ENCODE measurements at places on chromosomes 12 and 14.
A peak's percentile ranks its signal among the peaks of the same experiment; 100 is the strongest.

- H3K4me3 ChIP-seq, result no peak overlapping the region
- peaks cover 31% of the 10 kb centered on the region for H3K4me1 ChIP-seq
- H3K27me3 ChIP-seq, result no peaks in the 10 kb centered on the region
Measured at GRCh38 chr12:3600039-3600720, 109.2 kb downstream of the PRMT8 start.

DNA sequence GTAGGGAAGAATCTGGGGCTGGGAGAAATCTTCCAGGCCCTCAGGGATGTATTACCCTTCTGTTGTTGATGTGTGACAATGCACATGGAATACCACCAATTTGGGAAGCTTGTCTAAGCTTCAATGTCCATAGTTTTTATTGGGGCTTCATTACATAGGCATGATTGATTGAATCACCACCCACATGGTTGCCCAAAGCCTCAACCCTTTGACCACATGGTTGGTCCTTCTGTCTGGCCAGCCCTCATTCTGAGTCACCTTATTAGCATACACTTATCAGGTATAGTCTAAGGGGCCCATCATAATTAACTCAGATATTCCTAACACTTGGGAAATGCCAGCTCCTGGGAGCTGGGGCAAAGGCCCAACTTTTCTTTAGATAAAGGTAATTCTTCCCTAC lies 93.3 kb downstream of the AKAP6 start:
- H3K27me3 ChIP-seq, result no peaks in the 10 kb centered on the region
- no peak overlapping the region for H3K27ac ChIP-seq
- H3K4me1 ChIP-seq, result peaks cover 6% of the 10 kb centered on the region
- H3K4me3 ChIP-seq, result no peak overlapping the region

DNA sequence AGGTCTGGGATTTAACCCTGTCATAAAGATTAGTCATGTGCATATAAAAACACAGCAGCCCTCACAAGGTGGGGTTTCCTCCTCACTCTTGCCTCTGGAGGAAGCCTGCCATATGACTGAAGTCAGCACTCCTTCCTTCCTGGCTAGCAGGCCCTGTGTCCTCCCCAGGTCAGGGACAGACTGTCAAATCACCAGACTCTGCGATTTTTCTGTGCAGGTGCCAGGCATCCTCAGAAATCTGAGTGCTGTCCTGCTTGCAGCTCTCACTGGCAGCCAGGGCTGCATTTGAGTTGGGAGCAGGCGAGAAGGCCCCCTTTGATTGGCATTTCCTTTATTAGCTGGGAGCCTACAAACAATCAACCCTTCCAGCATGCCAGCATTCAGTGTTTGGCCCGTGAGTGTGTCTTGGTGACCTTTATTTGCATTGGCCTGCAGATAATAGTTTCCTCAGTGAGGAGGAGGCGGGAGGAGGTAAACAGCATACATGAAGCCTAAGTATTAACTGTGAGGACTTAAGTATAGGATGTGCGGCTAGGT lies 183.8 kb upstream of the ARHGAP5 start:
- no peak for DNase-seq
- H3K4me3 ChIP-seq, result no peak overlapping the region
- peak overlapping the region; percentile 24 for H3K27ac ChIP-seq
- no peaks in the 10 kb centered on the region for H3K36me3 ChIP-seq

DNA sequence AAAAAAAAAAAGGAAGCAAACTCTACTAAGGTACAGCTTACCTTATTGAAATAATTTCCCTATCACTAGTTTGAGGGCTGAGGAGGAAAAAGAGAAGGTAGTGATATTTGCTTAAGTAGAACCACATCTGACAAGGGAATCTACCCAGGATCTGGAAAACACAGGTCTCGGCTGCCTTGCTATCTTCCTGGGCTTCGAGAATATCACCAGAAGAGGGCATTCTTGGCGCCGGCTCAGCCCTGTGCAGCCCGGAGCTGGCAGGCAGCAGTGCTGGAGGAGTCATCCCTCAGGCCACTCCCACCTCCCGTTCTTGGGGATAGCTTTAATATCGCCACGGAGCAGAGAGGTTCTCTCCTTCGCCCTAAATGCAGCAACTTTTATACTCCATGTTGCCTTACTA lies 1181.2 kb downstream of the VRK1 start:
- peak overlapping the region; percentile 43 for H3K4me3 ChIP-seq
- H3K36me3 ChIP-seq, result no peaks in the 10 kb centered on the region
- H3K27me3 ChIP-seq, result no peaks in the 10 kb centered on the region
- H3K27ac ChIP-seq, result peak overlapping the region; percentile 60
- peaks cover 38% of the 10 kb centered on the region for H3K4me1 ChIP-seq
- DNase-seq, result peak; percentile 62

GRCh38 chr12:7093892-7094291 lies 1.6 kb upstream of the C1R start:
- no peaks in the 10 kb centered on the region for H3K27me3 ChIP-seq
- H3K36me3 ChIP-seq, result no peaks in the 10 kb centered on the region
- H3K4me1 ChIP-seq, result peaks cover 23% of the 10 kb centered on the region
- no peak overlapping the region for H3K4me3 ChIP-seq
- no peak overlapping the region for H3K27ac ChIP-seq
- DNase-seq, result no peak

- H3K27me3 ChIP-seq, result no peaks in the 10 kb centered on the region
- H3K36me3 ChIP-seq, result peaks cover 17% of the 10 kb centered on the region
- H3K4me3 ChIP-seq, result no peak overlapping the region
- no peak overlapping the region for H3K27ac ChIP-seq
- H3K4me1 ChIP-seq, result peaks cover 11% of the 10 kb centered on the region
Measured at GRCh38 chr12:8742501-8742900, 44.7 kb downstream of the RIMKLB start.

GRCh38 chr14:81148635-81149034 lies 72.1 kb downstream of the GTF2A1 start:
- H3K36me3 ChIP-seq, result no peaks in the 10 kb centered on the region
- H3K27me3 ChIP-seq, result no peaks in the 10 kb centered on the region
- DNase-seq, result no peak
- no peak overlapping the region for H3K4me3 ChIP-seq

DNA sequence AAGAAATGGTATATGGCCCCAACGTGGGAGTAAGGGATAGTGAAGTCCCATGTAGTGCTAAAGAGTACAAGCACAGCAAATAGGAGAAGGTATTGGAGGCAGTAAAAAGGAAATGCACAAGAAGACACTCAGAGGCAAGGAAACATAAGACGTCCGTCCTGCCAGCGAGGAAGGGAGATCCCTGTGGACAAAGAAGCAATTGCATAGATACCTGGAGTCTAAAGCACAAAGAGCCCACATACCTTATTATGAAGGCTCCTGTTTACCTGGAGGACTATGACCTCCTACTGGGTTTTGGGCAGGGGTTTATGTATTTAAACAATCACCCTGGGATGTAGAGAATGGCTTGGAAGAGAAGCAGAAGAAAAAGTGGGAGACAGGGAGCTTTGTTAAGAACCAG lies 341.2 kb upstream of the DCN start:
- no peak overlapping the region for H3K4me3 ChIP-seq
- no peaks in the 10 kb centered on the region for H3K36me3 ChIP-seq
- no peaks in the 10 kb centered on the region for H3K27me3 ChIP-seq
- no peak for DNase-seq
- H3K27ac ChIP-seq, result no peak overlapping the region

- no peaks in the 10 kb centered on the region for H3K27me3 ChIP-seq
- H3K27ac ChIP-seq, result no peak overlapping the region
- no peak for DNase-seq
- no peak overlapping the region for H3K4me3 ChIP-seq
Measured at GRCh38 chr14:71108398-71109119, 201.3 kb downstream of the PCNX1 start.

GRCh38 chr14:73295198-73295796 lies 58.0 kb downstream of the PAPLN start:
- H3K27ac ChIP-seq, result no peak overlapping the region
- DNase-seq, result no peak
- no peak overlapping the region for H3K4me3 ChIP-seq
- no peaks in the 10 kb centered on the region for H3K36me3 ChIP-seq
- H3K27me3 ChIP-seq, result no peaks in the 10 kb centered on the region

- no peaks in the 10 kb centered on the region for H3K4me1 ChIP-seq
- no peak overlapping the region for H3K4me3 ChIP-seq
- H3K36me3 ChIP-seq, result peaks cover 100% of the 10 kb centered on the region
- no peak overlapping the region for H3K27ac ChIP-seq
Measured at GRCh38 chr14:50156111-50156510, 39.7 kb upstream of the VCPKMT start.

GRCh38 chr12:78778339-78778738 lies 86.2 kb upstream of the SYT1 start:
- H3K4me1 ChIP-seq, result no peaks in the 10 kb centered on the region
- H3K27ac ChIP-seq, result no peak overlapping the region
- H3K36me3 ChIP-seq, result no peaks in the 10 kb centered on the region
- no peak overlapping the region for H3K4me3 ChIP-seq
- DNase-seq, result no peak
- no peaks in the 10 kb centered on the region for H3K27me3 ChIP-seq

DNA sequence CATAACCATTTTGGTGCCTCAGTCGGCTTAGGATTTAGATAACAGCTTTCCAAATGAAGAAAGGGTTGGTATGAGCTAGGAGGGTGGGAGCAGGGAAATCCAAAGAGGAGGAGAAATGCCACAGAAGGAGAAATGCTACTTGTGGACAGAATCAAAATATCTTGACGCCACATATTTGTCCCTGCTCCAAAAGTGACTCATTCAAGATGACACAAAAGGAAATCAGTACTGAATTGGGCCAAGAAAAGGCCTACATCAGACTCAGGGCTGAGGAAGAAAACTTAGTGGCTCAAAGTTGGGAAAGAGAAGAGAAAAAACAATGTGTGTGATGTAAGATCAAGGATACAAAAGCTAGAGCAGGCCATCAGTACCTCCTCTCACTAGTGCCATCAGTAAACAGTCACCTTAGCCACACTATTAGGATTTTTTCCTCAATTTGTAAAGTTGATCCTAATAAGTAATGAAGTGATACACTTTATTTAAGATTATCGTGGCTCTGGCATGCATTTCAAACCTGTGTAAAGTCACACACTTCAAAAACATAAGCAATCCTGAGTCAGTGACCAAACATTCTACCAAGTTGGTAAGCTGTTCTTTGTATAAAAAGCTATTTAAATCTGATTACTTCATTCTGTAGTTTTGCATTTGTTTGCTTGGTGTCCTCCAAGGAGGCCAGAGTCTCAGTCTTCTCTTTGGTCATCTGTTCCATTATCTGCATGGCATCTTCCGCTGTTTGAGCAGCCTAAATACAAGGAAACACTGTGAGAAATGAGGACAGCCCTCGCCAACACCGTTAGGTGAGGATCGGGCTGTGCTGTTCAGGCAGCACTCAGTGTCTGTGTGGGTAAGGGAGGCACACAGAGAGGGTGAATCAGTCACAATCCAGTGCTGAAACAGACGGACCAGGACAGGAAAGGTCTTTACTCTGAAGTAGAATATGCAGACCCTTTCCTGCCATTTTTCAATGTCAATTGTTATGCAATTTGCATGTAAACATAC lies 52.6 kb upstream of the VPS33A start:
- peaks cover 13% of the 10 kb centered on the region for H3K4me1 ChIP-seq
- no peak for DNase-seq
- no peak overlapping the region for H3K4me3 ChIP-seq
- H3K27ac ChIP-seq, result peak overlapping the region; percentile 24
- H3K27me3 ChIP-seq, result no peaks in the 10 kb centered on the region

DNA sequence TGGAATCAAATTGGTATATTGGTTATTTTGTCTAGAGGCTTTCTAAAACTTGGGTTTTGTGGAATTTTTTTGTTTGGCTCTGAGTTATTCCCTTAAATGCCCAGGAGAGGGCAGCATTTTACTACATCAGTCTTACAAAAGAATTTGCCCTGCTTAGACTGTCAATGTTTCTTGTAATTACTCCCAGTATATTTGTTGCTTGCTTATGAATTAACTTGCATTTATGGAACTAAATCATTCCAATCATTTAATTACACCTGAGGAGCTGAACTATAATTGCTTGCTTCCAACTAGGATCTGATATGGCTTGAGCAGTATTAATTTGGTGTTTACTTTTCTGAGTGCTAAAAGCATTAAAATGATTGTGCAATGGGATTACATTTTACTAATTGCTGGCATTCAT lies 48.7 kb downstream of the MIPOL1 start:
- no peak overlapping the region for H3K4me3 ChIP-seq
- H3K4me1 ChIP-seq, result no peaks in the 10 kb centered on the region
- H3K27me3 ChIP-seq, result no peaks in the 10 kb centered on the region
- no peak for DNase-seq
- H3K27ac ChIP-seq, result no peak overlapping the region

DNA sequence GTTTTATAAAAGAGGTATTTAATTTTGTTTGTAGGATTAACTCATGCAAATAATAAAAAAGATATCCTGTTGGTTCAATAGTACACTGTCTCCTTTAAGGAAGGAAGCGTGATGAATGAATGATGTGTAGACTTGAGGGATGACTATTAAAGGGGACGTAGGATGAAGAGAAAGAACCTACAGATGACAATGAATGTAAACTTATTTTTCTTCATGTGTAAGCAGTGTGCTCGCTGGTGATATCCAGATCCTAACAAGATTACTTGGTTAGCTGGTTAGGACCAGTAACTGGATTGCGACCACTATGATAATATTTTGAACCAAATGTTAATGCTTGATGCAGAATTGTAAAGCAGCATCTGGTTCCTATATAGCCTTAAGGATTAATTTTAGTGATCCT lies 2.6 kb downstream of the ARF6 start:
- H3K27me3 ChIP-seq, result no peaks in the 10 kb centered on the region
- DNase-seq, result no peak
- peak overlapping the region; percentile 97 for H3K4me3 ChIP-seq
- no peak overlapping the region for H3K27ac ChIP-seq
